Transverse colon (tissue), 4 donors: ENCODE measurements at places on chromosomes 4 and X. TPM values are rescaled to one million over a fixed set of nuclear protein-coding genes. Genes with fewer than 3 reads are reported as not detected.

SMR3A gene
- total RNA-seq = not detected

KLHL13 gene
- total RNA-seq = 0.20 TPM

DNA sequence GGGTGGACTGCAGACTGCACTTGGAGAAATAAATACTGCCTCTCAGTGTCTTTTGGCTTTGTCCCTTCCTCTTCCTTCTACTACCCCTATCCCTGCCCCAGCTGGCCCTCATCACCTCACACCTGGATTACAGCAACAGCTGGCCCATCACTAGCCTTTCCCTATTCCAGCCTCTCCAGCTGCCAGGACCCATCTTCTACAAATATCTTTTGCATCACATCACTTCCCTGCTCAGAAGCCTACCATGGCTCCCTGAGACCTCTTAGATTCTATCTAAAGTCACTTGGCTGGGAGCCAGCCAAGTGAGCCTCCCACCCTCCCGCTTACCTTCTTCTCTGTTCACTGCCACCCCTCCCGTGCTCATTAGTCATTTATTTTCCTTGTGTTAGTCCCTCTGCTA lies 66.8 kb downstream of the TSC22D3 start:
- DNase-seq = no peak

DNA sequence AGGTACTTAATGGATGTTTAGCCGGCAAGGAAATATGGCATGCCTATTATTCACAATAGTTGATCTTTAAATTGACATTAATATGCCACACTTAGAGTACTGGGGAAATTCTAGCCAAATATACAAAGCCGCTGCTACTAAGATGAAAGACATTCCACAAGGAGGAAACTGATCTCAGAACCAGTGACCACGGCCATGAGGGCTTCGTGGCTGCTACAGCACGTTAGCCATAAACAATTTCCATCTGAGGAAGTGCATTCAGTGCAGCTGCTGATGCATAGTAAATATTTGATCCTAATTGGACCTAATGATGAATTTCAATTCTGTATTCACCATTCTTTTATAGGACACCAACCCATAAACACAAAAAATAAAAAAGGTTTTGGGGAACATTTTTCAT lies 59.1 kb downstream of the SORBS2 start:
- no peak for DNase-seq

DNA sequence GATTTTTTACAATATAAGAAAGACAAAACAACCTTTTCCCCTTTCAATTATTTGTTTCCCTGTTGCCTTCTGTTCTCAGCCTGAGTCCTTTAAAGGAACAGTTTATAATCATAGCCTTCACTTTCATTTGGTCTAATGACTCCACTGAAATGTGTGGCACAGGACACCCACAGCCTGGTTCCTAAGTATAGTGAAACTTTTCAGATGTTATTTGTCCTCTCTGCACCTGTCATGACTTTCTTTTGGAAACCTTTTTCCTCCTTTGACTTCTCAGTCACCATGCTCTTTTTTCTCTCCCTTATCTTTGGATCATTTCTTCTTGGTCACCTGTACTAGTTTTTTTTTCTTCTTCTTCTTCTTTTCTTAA lies 237.8 kb upstream of the ANXA3 start:
- DNase-seq = no peak

- no peak for DNase-seq
Observed at GRCh38 chrX:129845616-129846190, 2.0 kb upstream of the ZDHHC9 start.

GRCh38 chr4:168852387-168852786 lies 157.7 kb downstream of the CBR4 start:
- no peak for DNase-seq

DNA sequence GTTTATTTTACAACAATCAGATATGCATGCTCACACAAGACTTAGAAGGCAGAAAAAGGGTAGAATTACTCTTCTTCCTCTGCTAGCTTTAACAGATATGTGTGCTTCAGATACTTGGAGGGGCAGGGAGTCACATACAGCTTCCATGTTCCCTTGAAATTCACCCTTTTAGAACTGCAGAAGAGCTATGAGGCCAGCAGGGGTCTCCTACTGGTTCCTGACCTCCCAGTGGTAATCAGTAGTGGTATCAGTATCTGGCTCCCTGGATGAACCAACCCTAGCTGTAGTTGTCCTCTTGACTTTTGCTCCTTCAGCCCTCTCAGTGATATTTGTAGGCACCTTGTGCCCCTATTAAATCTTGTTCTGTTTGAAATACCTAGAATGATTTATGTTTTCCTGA lies 81.5 kb downstream of the RCHY1 start:
- DNase-seq = no peak

DNA sequence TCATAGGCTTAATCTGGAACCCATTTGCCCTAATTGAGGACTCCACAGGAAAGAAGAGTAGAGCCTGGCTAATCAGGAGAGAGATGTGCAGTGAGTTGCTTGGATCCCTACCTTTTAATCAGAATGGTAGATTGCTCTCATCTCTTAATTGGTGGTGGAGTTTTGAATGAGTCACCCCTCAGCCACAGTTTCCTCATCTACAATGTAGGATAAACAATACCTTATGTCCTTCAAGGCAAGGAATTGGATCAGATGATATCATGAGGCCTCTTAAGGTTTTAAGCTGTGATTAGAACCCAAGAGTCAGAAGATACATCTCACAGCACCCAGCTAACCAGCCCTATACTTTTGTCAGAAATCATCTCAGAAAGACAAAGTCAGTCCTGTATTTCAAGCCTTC lies 39.1 kb downstream of the PDGFRA start:
- DNase-seq = no peak
